CD4-positive, alpha-beta T cell treated with Interferon alpha-2 for 1 hour (primary cell): ENCODE measurements at places on chromosomes 3 and 15.

DNA sequence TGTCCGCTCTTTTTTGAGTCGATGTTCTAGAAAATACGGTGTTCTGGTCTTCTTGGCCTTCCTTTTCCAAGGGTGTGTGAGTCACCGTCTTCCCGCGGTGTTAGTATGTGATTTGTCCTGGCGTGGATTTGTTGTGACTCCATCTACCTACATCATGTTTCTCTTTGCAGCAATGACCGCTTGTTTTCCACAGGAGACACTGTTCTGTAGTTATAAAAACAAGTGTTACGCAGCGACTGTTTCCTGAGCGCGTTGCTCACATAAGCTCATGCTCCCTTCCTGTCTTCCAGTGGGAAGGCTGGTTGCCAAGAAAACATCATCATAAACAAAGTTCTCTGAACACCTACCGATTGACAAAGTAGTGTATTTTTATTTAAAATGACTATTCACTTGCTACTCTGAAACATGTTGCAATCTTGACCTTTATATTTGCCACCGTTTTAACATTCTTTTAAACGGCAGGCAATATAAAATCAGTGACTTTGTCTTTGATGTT is 19.0 kb downstream of the USP13 start:
- no peak for DNase-seq

GRCh38 chr15:26365077-26365476 is 407.8 kb downstream of the GABRB3 start:
- DNase-seq, result no peak

- DNase-seq, result no peak
Observed at GRCh38 chr3:11558002-11558401, 85.7 kb downstream of the VGLL4 start.

GRCh38 chr15:48440084-48440483 is 108.9 kb downstream of the DUT start:
- DNase-seq, result no peak

GRCh38 chr3:112685956-112686799 is 45.2 kb upstream of the CCDC80 start:
- DNase-seq, result no peak

DNA sequence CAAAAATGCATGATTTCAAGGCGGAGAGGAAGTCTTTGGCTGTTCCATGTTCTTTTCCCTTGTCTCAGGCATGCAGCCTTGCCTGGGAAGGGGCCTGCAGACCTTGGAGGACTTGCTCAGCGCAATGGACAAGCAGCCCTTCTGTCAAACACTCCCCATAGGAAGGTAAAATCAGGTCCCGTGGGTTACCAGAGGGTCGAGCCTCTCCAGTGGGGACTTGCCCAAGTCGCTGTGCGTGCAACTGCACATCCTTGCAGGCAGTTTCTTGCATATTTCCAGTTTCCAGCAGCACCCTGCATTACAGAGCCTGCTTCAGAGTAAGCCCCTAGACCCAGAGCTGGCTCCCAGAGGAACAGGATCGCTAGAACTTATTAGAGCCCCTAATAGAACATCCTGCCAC is 75.5 kb upstream of the KLF13 start:
- no peak for DNase-seq

DNA sequence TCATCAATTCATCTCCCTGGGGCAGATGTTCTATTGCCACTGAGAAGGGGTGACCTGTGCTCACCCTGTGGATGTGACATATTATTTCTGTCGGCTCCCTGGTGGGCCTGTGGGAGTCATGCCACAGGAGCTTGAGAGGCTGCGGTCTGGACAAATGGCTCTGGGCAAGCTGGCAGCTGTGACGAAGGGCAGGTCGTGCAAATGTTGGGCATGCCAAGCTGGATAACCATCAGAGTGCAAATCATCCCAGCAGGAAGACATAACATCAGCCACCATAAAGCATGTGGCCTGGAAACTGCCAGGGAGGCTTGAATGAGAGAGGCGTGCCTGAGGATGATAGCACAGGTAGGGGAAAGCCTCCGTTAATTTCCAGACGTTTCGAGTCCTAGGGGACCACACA is 45.3 kb upstream of the FAM3D start:
- no peak for DNase-seq

DNA sequence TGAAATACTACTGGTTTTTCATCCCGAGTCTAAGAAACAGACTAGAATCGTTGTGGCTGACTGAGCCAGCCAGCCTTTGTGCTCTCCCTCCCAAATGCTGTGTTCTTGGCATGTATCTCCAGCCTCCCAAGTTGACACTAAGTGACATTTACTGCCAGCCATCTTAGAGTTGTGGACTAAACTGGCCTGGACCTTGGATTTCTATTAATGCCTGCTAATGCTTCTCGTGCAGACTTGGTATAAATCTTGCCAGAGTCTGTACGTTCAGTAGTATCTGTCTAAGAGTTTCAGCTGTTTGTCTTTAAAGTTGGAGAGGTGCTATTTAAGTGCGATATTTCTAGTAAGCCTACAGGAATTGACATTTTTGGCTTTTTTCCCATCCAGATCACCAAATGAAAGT is 166.6 kb upstream of the BHLHE40 start:
- DNase-seq, result no peak

- DNase-seq, result no peak
Observed at GRCh38 chr3:66140743-66141372, 79.9 kb upstream of the SLC25A26 start.

DNA sequence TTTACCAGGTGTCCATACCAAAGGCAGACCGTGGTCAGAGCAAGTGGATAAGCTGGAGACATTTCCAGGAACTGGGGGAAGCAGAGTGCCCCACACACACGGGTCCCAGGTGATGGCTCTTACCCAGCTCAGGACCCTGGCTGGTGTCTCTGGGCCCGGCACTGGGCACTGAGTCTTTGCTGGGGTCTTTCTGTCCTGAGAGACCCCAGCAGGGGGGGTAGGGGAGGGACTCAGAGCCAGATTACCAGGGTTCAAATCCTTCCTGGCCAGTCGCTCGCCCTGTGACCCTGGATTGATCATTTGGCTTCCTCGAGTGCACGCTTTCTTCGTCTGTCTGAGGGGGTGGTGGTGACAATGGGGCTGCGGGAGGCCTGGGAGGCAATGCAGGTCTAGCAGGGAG is 95.7 kb downstream of the PLXNA1 start:
- DNase-seq, result no peak

DNA sequence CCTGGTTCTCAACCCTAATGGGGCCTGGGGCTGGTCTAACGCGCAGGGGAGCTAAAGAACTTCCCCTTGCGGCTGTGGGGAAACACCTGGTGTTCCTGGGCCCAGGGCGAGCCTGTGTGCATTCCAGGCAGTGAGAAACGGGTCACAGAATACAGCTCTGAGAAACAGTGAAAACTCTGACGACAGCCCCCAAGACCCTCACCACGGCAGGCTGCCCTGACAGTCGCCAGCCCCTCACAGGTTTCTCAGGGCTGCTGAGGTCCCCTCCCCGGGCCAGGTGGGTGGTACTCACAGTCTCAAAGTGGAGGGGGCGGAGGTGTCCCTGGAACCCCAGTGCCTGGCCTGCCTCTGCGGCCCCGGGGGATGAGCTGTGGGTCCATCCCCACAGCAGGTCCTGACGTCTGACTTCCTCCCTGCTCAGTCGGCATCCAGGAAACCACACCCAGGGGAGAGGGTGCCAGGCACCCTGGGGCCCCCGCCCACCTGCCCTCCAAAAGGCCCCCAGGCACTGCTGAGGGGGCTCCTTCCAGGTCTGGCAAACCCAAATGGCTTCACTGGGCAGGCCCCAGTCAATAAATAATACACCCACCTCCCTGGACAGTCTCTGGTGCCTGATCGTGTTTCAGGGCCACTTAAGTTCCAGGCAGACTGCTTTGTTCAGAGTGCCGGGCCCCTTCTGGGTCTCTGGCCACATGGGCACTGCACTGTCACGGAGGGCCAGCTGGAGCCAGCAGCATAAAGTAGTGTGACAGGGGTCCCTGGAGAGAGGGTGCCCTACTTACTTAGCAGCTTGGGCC is 57.7 kb downstream of the IQSEC1 start:
- DNase-seq, result peak; percentile 88

GRCh38 chr3:172709774-172710663 is 848 bp downstream of the NCEH1 start:
- DNase-seq, result peak; percentile 1

GRCh38 chr3:39848365-39848764 is 39.0 kb downstream of the MYRIP start:
- no peak for DNase-seq

- peak; percentile 21 for DNase-seq
Observed at GRCh38 chr3:100521439-100521845, 29.0 kb downstream of the TMEM45A start.

DNA sequence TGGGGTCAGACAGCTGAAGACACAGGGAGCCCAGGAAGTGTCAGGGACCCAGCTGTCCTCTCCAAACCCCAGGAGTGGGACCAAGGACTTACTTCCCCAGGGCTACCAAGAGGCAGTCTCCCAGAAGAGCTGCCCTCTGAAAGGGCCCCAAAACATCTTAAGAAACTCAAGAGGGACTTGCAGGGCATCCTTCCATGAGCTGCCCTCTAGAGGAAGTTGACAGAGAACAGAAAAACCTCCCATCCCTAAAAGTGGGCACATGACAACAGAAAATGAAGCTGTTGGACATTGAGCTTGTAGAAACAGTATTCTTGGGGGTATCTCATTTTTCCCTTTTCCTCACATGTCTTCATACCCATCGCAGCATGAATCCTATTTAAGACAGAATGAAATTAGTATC is 58.9 kb downstream of the MECOM start:
- no peak for DNase-seq

- DNase-seq, result no peak
Observed at GRCh38 chr3:60142009-60142408, 1092.2 kb upstream of the CFAP20DC start.

DNA sequence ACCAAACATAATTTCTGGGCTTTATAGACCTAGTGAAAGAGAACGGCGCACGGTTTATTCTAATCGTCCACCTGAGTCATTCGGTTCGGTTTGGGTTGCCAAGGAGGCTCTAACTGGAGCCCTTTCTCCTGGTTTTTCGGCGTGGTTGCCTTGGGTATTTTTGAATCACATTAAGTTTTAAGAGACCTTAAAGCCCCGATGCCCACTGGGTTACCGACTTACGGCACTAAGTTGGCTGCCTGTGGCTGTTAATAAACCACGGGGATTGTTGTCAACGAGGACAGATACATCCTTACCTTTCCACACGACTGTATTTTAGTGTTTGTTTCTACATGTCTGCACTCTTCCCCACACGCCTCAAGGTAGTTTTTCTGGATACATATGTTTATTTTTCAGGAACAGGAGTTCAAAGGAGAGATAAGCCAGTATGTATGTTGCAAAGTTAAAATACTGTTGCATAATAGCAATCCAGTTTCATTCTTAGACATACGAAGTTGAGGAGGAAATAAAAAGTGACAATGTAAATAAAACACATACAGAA is 1.2 kb upstream of the ANP32A start:
- no peak for DNase-seq

DNA sequence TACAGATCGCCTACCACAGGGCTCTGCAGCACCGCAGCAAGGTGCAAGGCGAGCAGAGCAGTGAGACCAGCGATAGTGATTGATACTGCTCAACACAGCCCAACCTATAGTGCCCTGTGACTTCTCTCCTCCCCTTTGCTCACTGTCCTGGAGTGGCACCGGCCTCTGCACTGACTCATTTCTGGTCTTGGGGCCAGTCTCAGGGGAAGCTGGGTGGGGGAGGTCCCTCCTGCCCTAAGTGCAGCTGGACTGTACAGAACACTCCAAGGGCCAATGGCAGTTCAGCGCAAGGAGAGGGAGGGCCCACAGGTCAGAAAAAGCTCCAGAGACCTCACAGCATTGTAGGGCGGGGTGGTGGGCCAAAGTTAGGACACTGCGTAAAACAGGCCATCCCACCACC is 2.5 kb upstream of the OGG1 start:
- DNase-seq, result no peak

DNA sequence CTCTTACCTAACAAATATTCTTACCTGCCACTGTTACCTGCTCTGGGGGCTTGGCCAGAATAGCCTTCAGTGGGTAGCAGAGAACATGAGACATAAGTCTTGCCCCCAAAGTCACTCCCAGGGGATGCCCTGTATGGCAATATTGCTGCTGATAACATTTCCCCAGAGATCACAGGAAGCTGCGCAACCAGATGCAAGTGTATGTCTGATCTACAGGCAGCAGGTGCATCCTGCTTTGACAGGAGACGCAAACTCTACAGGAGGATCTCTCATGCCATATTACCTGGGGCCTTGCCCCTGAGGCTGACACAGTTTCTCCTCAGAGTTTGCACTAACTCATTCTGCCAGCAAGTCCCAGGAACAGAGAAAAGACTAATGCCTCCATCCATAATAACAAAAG is 174.4 kb upstream of the LPP start:
- DNase-seq, result peak; percentile 76

- no peak for DNase-seq
Observed at GRCh38 chr15:72933976-72934375, 118.3 kb upstream of the NEO1 start.

DNA sequence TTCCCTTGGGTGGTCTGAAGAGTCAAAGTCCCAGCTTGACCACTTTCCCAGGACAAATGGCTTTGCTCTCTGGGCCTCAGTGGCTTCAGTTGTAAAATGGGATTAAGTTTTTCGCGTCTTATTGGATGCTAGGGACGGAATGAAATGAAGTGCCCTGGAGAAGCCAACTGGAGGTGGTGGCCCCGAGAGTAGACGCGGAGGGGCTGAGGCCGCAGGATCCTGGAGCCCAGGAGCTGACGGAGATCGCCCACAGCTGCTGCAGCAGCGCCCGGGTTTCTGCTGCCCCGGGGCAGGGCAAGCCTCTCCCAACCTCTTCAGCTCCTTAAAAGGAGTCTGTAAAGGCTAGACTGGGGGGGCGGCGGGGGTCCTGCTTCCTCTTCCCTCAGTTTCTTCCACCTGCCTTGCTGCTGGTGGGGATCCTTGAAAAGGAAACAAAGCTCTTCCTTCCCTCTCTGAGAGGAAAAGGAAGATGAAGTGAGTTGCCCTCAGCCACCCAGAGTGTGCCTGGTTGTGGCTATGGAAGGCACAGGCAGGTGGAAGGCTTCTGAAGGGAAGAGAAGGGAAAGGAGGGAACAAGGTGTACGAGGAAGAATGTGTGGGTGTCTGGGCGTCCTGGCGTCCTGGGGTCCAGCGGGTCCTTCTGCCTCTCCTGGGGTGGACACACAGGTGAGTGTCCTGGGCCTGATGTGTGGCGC is 967 bp upstream of the BNC1 start:
- no peak for DNase-seq

DNA sequence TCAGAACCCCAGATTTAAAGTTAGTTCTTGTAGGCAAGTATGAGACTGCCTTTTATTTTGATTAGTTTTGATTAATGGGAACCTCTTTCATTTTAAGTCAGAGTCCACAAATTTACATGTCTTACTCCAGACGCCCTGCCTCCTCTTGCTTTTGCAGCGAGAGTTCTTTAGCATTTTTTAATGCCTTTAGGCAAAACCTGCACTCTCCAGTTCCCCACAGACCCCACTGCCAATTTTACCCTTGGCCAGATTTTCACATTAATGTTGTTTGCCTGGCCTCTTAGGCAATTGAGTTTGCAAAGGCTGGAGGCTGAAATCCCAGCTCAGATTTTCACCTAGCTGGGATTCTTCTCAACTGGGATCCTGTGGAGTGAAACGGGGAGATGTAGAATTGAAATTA is 85.8 kb downstream of the GAP43 start:
- no peak for DNase-seq

GRCh38 chr3:69406163-69406562 is 20.3 kb upstream of the FRMD4B start:
- DNase-seq, result no peak
